Suppressor macrophage (primary cell): ENCODE measurements at places on chromosomes 13 and 19.

DNA sequence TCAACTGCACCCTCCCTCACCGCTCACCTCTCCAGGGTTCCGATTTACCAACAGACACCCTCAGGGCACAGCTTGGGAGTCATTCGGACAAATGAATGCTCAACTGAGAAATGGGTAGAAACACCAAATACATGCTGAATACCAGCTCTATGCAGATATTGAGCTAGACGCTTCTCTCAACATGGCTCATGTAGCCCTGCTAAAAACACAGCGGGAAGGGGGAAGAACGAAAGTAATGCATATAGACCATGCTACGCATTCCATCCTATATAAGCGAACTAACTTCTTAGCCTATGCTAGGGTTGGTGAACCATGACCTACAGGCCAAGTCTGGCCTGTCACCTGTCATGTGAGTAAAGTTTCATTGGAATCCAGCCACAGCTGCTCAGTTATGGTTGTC lies 304.0 kb downstream of the UQCRFS1 start:
- DNase-seq: no peak

DNA sequence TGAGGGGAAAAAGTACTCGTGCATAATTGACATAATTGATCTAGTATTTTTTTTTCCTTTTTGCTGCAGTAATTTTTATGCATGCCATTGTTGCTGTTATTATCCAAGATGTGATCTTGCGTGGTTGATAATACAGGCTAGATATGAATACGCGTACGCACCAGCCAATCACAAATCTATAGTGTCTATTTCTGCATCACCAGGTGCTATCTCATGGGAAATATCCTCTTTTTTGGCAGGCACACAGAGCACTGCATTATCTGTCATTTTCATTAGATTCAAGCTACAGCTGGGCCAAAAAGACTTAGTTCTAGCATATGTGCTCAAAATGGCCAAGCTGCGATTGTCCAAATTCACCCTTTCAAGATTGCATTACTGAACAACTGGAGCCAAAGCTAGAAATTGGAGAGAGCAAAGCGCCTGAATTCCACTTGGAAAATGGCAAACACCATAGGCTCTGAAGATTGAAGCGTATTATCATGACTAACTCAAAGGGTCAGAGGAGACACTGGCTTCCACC lies 181.1 kb downstream of the TSHZ3 start:
- no peak for DNase-seq

DNA sequence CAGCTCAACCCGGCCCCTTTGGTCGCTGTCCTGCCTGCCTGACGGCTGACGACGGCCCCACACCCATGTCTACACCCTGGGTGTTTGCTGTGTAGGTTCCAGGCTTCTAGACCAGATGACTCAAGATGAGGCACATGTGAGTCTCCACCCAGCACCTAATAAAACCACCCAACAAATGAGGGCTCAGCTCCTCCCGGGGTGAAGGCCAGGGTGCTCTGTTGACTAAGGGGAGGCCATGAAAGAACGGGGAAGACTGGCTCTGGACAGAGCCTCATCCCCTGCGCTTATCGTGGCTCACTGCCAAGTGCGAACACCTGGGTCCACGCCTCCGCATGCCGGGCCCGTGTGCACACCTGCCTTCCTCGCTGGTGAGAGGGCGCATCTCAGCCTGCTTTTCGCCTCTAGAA lies 39.6 kb downstream of the COL4A2 start:
- no peak for DNase-seq

DNA sequence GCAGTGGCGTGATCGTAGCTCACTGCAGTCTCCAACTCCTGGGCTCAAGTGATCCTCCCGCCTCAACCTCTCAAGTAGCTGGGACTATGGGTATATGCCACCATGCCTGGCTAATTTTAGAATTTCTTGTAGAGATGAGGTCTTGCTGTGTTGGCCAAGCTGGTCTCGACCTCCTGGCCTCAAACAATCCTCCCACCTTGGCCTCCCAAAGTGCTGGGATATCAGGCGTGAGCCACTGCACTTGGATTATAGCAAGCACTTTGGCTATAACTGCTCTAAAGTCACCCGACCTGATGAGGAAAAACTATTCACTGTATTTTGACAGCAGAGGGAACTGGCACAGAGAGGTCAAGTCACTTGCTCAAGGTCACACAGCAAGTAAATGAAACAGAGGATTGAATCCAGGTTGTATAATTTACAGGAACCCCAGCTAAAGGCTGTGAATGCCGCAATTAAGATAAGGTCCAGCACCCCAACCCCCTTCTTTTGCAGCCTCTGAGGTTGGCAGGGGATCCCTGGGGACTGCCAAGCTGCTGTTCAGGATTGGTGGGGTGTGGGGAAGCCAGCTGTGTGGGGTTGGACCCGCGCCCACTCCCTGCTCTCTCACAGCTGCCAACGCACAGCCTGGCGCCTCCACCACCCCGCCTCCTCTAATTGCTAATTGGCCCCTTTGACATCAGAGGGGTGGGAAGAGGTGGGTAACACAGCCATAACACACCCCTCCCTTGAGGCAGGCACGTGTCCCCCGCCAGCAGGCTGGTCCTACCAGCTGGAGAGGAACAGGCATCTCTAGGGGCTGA lies 6.0 kb downstream of the TMIGD2 start:
- DNase-seq: no peak

GRCh38 chr19:9932835-9933234 lies 3.5 kb downstream of the OLFM2 start:
- DNase-seq: no peak

DNA sequence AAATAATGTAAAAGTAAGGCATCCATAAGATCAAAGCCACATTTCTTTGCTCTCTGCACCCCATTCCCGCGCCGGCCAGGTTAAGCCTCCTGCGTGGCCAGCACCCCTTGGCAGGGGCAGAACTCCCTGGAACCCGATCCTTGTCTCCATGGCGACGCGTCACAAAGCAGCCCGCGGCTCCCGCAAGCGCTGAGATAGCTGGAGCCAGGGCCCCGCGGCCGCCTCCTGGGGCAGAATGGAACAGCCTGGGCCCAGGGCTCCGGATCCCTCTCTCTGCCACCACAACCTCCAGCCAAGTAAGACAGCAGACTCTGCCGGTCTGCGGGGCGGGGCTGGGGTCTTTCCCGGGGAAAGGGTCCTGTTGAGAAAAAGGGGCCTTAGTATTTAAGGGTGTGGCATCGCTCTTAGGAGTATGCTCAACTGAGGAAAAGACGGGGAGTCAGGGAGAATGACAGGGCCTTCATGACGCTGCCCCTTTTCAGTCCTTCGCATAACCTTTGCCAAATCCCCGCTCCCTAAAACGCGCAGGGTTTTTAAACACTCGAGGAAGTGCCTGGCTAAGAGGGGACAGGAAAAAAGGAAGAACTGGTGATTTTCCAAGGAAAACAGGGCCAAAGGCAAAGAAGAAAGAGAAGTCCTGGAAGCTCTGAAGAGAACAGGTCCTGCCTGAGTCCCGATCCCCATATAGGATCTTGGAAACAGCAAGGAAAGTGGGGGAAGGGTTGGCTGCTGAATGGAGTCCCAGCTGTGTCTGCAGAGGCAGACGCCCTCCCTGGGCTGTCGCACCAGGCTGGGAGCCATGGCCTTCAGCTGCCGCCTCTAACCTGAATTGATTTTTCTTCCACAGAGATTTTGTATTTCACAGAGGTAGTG lies at the start of gene TEX26:
TSS of gene TEX26 (plus strand) at position 176 of the 873 bp plus-strand sequence. CDS start at position 236, 60 bp downstream.
- no peak for DNase-seq

DNA sequence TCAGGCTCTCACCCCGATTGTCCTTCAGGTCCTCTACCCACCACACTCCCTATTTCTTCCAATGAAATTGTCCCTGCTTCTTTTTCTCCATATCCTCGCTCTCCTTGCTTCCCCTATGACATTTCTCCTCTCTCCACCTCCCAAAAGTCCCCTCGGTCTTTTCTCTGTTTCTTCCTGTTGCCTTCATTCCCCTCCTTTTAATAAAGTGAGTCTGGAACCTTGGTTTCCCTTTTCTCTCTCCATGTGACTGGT lies 676 bp upstream of the ZNF574 start:
- no peak for DNase-seq

GRCh38 chr19:42360787-42361544 lies 29.1 kb downstream of the CNFN start:
- DNase-seq: no peak

DNA sequence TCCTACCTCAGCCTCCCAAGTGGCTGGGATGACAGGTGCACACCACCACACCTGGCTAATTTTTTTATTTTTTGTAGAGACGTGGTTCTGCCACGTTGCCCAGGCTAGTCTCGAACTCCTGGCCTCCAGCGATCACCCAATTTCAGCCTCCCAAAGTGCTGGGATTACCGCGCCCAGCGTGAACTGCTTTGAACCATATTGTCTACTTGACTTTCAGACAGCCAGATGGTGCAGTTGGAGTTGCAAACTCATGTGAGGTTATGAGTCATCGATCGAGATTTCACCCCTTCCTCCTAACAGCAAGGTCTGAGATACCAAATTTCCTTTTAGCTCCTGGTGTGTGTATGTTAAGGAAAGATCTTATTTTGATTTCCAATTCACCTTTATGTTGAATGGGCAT lies 2.7 kb downstream of the SLC27A1 start:
- peak; percentile 85 for DNase-seq

DNA sequence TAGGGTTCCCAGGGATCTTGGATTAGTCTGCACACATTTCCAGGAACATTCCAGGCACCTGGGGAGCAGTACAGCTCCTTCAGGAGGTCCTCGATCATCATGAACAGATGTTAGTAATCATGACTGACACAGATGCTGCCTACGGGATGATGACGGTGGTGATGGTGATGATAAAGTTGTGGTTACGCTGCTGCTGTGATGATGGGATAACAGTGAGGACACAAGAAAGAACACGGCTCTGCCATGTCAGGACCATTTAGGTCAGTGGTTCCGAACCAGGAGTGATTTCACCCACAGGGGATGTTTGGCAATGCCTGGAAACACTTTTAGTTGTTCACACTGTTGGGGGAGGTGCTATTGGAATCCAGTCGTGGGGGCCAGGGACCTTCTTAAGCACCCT lies 1193.0 kb downstream of the UQCRFS1 start:
- DNase-seq: no peak

- DNase-seq: peak; percentile 11
Measured at GRCh38 chr19:16895467-16896145, 6.8 kb downstream of the F2RL3 start.

GRCh38 chr13:108779308-108779707 lies 149.9 kb downstream of the MYO16 start:
- DNase-seq: no peak

- no peak for DNase-seq
Measured at GRCh38 chr19:16520986-16521624, 21.1 kb downstream of the CHERP start.

- no peak for DNase-seq
Measured at GRCh38 chr13:106104281-106104901, 431.1 kb downstream of the EFNB2 start.

DNA sequence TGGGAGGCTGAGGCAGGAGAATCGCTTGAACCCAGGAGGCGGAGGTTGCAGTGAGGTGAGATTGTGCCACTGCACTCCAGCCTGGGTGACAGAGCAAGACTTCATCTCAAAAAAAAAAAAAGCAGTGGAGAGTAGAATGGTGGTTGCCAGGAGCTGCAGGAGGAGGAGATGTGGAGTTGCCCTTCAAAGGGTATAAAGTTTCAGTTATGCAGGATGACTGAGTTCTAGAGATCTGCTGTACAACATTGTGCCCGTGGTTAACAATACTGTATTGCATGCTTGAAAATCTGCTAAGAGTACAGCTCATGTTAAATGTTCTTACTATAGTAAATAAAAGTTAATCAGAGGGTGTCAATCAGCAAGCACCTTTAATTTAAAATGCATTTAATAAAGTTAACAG lies 28.4 kb upstream of the LATS2 start:
- no peak for DNase-seq

- DNase-seq: no peak
Measured at GRCh38 chr19:22526661-22527272, 104.6 kb upstream of the ZNF98 start.

- DNase-seq: no peak
Measured at GRCh38 chr19:14189415-14189814, 16.6 kb downstream of the ADGRL1 start.

DNA sequence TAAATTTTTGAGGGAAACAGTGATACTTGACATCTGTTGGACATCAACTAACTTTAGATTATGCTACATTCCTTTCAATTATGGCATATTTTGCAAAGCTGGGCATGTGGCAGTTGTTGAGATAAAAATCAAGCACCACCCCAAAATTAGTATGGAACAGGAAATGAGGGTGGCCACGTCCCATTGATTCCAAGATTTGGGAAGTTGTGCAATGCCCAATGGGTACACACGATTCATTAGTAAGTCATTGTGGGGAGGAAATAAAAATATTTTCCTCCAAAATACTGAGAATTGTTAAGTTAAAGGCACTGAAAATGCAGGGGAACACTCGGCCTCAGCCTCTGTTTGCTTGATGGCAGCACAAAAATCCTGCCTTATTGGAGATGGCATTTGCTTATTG lies 7.6 kb downstream of the ERICH6B start:
- no peak for DNase-seq

DNA sequence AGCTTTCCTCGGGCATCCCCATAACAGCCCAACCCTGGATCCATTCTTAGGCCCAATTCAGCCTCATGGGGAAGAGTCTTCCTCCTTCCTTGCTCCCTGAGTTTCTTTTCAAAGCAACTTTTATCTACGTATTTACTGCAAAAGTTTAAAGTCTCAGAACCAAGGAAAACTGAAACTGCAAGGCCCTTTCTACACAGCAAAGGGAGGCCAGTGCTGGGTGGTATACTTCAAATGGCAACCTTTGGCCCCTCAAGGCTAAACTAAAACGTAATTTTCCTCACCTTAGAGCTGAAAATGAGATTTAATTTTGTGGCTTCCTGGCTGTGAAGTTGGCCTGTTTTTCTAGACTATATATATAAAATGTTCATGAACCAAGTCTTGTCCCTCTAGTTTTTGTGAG lies 5.6 kb downstream of the CDX2 start:
- DNase-seq: no peak

GRCh38 chr19:10815969-10816644 lies 19.9 kb downstream of the TMED1 start:
- no peak for DNase-seq

DNA sequence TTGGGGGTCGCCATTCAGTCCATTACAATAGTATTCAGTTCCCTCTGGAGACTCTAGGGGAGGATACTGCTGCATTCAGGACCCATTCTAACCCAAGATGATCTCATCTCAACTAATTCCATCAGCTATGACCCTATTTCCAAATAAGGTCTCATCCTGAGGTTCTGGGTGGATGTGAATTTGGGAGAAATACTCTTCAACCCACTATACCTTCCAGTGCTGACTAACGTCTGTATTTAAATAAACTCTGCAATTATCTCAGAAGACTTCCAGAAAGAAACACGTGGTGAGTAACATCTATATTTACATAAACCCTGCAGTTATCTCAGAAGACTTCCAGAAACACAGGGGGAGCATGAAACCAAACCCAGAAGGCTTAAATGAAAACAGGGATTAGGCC lies 1300.7 kb downstream of the PCDH9 start:
- DNase-seq: no peak

DNA sequence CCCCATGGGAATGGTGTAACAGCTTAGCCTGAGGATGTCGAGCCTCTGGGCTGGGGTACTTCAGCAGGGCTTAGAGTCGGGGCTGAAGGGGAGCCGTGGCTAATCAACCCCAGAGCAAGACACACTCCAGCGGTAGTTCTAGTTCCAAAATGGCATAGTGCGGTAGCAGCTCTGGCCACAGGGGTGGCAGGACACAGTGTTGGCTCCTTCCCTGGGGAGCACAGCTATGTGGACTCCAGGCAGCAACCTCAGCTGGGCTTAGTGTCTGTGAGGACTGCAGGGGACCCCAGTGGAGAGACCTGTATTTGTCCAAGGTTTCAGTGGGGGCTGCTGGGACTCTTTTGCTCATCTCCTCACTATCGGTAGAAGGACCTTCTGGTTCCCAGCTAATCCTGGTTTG lies 70.8 kb upstream of the PCDH20 start:
- no peak for DNase-seq
